ENCODE measurements at places on chromosomes 2 and 18.

- no peak for DNase-seq
These were observed 559.9 kb upstream of the MEX3C start for GRCh38 chr18:51757255-51757924.

DNA sequence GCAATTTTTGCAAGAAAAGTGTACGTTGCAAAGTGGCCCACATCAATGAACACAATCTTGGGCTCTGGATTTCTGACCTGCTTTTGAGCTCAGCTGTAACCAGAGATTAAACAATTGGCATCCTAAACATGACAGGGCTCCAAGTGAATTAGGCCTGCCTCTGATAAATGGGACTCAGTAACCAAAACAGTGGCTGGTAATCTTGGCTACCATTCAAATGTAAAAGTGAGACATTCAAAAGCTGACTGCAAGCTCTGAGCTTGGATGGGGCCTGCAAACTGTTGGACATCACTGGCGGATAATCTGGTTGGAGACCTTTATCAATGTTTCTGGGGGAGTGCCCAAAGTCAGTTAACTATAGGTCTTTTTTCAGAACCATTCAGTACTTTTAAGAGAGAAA is 160.7 kb downstream of the RAB3GAP1 start:
- DNase-seq = no peak

- DNase-seq = no peak
These were observed 26.4 kb downstream of the SLC66A2 start for GRCh38 chr18:79924814-79925731.

DNA sequence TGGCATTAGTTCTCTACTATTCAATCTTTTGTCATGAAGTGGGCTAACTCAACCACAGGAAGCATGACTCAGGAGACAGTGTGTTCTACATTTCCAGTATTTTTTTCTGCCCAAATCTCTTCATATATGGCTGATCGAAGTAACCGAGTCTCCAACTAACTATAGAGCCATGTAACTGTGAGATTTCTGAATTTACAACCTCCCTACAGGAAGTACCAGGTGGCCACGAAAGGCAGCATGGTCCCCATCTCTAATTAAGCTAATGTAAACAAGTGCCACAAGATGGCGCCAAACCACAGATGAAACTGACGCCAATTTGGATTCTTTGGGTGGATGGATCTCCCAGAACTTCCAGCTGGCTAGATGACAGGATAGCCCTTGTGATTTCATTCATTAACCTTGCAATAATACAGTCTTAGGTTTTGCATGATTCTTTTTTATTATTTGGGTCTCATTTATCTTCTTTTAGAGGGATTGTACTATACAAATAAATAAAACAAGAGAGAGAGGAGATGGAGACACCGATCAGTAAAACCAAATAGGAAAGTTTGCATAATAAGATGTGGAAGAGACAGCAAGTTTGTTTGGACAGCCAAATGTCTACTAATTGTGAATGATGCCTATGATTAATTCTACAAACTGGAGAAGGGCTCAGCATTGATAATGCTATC is 18.3 kb upstream of the ARHGAP15 start:
- DNase-seq = peak; percentile 34

DNA sequence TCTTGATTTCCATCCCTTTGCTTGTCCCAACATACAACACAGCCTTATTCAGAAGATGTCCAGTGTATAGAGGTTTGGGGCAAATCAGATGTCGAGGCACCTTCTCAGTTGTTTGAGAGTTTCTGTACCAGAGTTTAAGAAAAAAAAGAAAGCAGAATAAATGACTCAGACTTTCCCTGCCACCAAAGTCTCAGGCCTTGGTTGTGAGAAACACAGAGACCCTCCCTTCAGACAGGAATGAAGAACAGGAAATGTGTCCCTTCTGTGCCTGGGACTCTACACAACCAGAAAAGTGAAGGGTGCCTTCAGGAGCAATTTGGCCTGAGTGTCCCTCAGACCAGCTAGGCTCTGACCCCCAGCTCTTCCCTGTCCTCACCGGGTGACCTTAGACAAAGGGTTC is 37.3 kb upstream of the REL start:
- no peak for DNase-seq

DNA sequence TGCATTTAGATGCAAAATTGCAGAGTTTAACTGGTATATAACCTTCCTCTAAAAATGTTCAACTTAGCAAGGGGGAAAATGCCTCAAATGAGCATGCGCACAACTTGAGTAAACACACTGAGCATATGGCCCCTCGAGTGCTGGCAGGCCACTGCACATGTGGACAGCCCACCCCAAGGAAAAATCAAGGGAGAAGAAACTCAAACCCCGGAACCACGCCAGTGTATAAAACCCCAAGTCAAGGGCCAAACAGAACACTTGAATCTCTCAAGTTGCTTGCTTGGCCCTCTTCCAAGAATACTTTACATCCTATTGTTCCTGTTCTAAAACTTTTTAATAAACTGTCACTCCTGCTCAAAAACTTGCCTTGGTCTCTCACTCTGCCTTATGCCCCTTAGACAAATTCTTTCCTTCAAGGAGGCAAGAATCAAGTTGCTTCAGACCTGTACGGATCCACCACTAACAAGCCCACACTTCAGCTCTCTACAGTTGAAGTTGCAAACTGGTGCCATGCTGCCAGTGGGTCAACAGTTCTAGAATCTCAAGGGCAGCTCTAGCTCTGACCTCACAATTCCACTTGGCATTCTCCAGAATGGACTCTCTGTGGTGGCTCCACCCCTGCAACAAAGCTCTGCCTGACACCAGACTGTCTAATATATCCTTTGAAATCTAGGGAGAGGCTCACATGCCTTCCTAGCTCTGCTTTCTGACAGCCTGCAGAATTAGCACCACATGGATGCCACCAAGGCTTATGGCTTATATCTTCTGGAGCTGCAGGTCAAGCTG is 38.9 kb downstream of the HIBCH start:
- DNase-seq = no peak

- DNase-seq = no peak
These were observed 56.2 kb upstream of the CCDC85A start for GRCh38 chr2:56127463-56128152.

- no peak for DNase-seq
These were observed 71.2 kb downstream of the NABP1 start for GRCh38 chr2:191749181-191749540.

DNA sequence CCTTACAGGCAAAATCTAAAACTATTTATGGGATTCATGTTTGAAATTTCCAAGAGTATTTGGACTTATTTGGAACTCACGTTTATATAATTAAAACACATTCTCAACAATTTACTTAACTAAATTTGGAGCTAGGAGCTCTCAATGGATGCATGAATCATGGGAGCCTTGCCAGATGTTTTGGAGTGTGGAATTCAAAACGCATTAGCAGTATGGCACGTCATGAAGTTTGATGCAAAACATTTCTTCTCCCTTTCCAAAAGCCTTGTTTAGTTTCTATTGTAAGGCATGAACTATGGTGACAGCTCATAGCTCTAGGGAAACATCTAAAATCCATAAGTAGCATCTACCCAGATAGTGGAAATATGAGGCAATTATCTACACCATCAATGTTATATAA is 701.6 kb downstream of the SATB2 start:
- no peak for DNase-seq

DNA sequence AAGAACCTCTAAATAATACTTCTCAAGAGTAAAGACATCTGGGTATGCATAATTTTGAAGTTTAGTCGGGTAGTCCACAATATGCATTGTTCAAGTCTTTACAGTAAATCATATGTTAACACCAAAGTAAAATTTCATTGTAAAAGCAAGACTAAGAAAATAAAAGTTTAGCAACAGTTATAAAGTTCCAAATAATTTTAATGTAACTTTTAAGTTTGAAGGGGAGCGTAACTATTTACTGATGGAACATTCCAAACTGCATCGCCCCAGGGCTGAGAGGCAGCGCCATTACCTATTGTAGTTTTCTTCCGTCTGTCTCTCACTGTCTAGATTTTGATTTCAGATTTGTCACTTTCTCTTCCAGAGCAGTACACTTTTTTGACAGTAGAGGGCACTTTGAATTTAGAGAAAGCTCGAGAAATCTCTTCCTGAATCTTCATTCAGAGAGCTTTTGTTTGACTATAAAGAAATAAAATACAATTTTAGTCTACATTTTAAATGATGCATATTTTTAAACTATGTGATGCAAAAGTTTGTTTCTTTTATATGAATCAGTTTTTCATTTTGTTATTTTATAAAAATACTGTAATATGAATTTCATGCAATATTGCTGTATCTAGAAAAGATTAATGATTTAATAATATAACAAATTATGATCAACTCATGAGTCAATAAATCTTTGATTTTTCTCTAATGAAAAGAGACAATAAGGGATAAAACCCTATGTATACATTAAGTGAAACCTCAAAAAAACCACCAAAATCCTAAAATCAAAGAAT is 389.8 kb downstream of the FIGN start:
- no peak for DNase-seq

GRCh38 chr2:59277671-59278070 is 1036.5 kb upstream of the FANCL start:
- no peak for DNase-seq

GRCh38 chr18:47604021-47604420 is 326.4 kb downstream of the SMAD2 start:
- DNase-seq = no peak

GRCh38 chr2:160406591-160407392 is 86.8 kb downstream of the RBMS1 start:
- DNase-seq = peak; percentile 48

- no peak for DNase-seq
These were observed 94.8 kb upstream of the SRD5A2 start for GRCh38 chr2:31675485-31675901.

- no peak for DNase-seq
These were observed 194.8 kb upstream of the DOK6 start for GRCh38 chr18:69205925-69206324.

GRCh38 chr2:40244675-40245074 is 207.2 kb downstream of the SLC8A1 start:
- DNase-seq = no peak

DNA sequence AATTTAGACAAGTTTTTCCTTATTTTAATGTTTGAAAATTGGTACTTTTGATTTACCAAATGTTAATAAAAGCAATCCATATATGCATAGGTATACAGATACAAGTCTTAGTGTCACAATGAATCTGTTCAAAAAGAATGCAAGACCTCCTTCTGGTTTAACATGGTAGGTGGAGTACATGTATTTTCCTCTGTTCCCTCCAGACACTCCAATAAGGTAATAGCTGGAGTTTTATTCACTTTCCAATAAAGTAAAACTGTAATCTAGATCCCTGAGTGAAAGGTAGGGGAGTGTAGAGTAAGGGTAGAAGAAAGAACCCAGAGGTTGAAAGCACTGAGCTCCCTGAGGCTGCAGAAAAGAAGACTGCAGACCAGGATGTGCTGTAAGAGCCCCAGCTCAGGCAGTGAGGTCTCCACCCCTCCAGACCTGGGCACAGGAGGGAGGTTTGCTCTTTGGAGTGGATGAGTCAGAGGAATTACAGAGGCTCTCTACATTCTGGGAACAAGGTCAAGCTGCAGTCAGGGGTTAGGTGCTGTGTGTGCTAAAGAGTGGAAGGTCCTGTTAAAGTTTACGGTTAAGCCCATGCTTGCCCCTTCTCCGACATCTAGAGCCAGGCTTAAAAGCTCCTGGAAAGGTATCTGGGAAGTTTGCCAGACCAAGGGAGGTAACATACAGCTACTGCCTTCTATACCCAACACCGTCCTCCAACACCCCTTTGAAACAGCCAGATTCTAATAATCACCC is 27.6 kb upstream of the STAT1 start:
- no peak for DNase-seq
